NCI-H2081 treated with DMSO at 0.1 percent for 48 hours (cell line): ENCODE measurements at places on chromosomes 1 and 21.

DNA sequence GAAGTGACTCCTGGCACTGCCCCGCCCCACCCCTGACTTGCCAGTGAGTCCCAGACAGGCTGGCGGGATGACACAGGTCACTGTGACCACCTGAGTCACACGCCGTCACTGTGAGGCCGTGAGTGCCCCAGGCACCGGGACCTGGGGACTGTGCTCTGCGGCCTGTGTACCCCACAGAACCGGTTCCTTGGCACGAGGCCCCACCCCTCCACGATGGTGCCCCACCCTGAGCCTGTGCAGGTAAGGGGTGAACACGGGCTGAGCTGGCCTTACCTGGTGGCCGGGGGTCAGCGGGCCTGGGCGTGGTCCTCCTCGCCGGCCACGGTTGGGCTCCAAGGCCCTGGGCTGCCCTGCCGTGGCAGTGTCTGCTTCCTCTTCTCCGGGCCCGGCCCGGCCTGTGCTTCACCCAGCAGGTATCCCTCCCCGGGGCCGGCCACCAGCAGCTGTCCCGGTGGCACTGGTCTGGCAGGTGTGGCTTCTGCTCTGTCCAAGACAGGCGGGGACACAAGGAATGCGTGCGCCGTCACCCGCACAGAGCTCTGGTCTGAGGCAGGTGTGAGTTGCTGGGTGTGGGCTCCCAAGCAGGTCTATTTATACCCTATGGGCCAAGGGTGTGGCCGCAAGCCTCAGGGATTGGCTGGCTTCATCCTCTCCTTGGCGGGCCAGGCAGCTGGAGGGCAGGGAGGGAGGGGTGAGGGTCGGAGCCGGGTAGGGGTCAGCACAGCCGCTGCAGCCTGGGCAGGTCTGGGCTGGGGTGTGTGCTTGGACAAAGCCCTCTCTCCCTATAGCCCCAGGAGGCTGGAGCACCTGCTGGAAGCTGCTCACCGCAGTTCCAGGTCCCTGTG lies at the start of gene RNF223:
Gene RNF223 (minus strand): TSS at position 564 of the 845 bp plus-strand sequence. CDS start 1,740 bp downstream, outside the sequence.
- DNase-seq = no peak

DNA sequence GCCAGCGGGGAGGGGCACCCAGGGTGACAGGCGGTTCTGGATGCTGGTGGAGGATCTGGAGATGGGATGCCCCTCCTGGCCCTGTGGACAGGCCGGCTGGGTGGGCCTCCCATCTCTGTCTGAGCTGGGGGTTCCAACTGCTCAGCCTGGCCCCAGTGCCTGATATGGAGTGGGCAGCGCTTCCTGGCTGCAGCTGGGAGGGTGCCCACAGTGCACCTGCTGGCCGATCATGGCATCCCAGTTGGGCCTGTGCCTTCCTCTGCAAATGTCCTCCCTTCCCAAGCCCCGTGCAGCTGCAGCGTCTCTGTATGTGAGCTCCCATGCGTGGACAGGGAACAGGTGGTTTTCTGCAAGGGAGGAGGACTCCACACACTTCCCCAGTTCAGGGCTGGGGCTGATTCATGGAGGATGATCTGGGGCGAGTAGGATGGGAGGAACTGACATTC lies 2.1 kb downstream of the PFKL start:
- no peak for DNase-seq

GRCh38 chr21:36508948-36509347 lies 29.0 kb upstream of the CLDN14 start:
- DNase-seq = no peak

DNA sequence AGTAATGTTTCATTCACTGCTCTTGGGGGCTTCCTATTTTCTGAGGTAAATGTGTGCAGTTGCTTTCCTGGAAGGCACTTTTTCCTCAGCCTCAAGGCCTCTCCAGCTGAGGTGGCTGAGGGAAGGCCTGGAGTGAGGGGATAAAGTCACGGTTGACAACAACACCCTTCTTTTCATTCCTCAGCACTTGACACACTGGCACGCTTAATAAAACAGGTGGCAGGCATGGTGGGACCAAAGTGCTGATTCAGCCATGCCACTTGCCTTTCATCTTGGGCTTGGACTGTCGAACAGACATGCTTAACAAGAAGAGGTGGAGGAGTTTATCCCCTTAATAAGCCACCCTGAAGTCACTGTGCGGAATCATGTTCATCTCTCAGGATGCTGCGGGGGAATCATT lies 23.6 kb upstream of the GRHL3 start:
- DNase-seq = no peak

GRCh38 chr1:201990427-201990826 lies 8.0 kb downstream of the RNPEP start:
- no peak for DNase-seq

- no peak for DNase-seq
Observed at GRCh38 chr1:56339093-56339492, 240.3 kb downstream of the PLPP3 start.

- DNase-seq = no peak
Observed at GRCh38 chr1:85058311-85058710, 10.0 kb upstream of the MCOLN3 start.

DNA sequence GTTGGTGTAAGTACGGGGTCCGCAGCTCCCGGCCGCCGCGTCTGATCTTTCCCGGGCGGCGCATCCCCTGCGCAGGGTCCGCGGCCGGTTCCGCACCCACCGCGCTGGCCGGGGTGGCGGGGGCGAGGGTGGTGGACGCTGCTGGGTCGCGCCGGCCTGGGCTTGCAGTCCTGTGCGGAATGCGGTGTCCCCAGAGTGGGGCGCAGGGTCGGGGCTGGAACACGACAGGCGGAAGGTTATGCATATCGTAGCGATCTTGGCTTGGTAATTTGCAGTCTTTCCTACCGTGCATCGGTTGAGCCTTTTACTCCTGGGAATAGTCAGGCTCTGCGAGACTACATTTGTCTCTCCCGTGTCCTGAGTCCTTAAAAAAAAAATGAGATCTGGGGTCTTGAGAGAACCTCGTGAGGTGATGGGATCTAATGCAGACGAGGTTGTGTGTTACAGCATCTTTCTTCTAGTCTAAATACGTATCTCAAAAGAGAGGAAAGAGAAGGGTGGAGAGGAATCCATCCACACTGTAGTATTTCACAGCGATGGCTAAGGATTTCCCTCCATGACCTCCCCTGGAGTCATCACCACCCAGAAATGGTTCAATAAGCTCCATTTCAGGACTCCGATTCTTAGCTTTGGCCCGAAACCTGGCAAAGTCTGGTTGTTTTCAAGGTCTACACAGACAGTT lies 572 bp downstream of the ATP1B1 start:
- DNase-seq = no peak

- DNase-seq = no peak
Observed at GRCh38 chr21:17650292-17650691, 37.6 kb upstream of the BTG3 start.

DNA sequence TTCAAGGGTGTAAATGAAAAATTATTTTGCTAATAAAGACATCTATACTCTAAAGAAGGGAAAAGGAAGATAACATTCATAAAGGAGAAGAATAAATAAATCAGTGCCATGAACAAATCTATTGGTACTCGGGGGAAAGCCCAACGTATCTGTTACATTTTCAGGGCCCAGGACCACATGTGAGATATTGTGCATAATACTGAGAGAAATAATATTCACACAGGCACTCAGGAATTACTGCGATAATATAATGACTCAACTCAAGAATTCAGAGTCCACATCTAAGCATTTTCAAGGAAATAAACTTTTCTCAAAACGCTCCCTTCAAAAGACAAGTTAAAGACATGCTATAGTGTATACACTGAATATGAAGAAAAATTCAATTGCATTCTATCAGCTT lies 108.8 kb downstream of the SMYD2 start:
- no peak for DNase-seq

GRCh38 chr1:89831462-89832120 lies 10.8 kb downstream of the LRRC8D start:
- no peak for DNase-seq

- DNase-seq = no peak
Observed at GRCh38 chr21:35989138-35989735, 71.1 kb downstream of the SETD4 start.
